ENCODE measurements at places on chromosomes 4 and X. TPM values are rescaled to one million over a fixed set of nuclear protein-coding genes. Genes with fewer than 3 reads are reported as not detected.
A peak's percentile ranks its signal among the peaks of the same experiment; 100 is the strongest.

DNA sequence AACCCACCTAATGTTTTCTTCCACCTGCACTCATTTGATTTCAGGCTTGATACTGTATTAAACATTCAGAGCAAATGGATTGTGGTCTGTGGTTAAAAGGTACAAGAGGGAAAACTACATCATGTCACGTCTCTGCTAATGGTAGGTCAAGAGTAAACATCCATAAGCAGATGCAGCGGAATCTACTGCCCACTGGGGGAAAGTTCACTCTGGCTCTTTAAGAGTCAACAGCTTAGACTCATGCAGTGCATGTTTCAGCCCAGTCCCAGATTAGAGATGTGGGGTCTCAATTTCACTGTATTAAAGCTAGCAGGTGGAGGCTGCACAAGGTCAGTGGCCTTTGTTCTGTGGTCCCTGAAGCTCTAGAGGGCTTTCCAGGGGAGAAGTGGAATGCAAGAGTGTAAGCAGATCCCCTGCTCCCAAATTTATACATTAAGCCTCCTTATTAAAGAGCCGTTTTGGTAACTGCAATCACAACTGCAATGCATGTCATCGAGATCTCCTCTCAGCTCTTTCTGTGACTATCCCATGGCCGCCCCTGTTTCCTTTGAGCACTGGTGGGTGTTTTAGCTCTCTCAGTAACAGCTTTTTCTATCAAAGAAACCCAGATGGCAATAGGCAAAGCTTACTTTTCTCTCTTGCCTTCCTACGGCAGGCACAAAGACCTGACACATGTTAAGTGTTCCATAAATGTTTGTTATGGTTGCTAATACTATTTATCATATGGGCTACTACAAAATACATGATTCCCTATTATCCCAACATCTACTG is 53.4 kb downstream of the LDB2 start:
- DNase-seq, result no peak

- peak; percentile 80 for DNase-seq
These were observed 29.6 kb downstream of the TLR10 start for GRCh38 chr4:38752941-38753806.

GAGE1 gene
- not detected for total RNA-seq

GRCh38 chrX:6067600-6067999 is 161.1 kb downstream of the NLGN4X start:
- peak; percentile 71 for DNase-seq

GRCh38 chr4:173001571-173001970 is 167.0 kb upstream of the GALNT7 start:
- DNase-seq, result peak; percentile 92

RBM3 gene
- total RNA-seq, result 177 TPM

- DNase-seq, result no peak
These were observed 200.5 kb downstream of the INPP4B start for GRCh38 chr4:142645475-142646108.

DCAF8L2 gene
- not detected for total RNA-seq

DNA sequence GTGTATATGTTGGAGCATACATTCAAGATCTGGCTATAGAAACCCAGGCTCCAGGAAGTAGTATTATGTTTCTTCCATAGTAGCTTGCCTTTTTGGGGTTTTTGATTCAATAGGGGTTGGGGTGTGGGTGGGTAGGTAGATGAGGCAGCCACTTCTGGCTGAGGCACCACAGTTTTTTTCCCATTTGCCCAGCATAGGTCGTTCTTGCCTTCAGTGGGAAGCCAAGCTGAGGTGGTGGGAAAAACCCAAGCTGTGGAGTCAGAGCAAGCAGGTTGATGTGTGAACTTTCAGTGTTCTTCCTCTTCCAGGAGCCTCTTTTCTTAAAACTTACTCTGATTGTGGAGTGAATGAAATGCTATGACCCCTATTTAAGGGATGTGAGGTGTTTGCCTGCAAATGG is 67.0 kb upstream of the RPS6KA3 start:
- DNase-seq, result no peak

DNA sequence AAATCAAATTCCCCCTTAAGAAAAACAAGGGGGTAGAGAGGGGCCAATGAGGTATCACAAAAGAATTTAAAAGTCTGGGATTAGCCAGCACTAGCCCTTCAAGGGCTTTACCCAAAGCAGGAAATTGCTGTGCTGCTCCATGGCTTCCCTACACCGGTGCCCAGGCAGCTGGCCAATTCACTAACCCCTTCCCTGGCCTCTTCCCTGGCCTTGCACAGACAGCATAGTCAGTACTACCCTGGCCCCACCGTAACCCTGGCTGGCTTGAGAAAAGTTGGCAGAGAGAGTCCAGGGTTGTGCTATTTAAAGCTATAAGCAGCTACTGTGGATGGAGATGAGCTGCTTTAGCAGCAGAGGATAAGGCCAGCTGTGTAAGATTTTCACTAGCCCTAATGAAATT is 43.1 kb downstream of the ADAMTS3 start:
- DNase-seq, result no peak

DNA sequence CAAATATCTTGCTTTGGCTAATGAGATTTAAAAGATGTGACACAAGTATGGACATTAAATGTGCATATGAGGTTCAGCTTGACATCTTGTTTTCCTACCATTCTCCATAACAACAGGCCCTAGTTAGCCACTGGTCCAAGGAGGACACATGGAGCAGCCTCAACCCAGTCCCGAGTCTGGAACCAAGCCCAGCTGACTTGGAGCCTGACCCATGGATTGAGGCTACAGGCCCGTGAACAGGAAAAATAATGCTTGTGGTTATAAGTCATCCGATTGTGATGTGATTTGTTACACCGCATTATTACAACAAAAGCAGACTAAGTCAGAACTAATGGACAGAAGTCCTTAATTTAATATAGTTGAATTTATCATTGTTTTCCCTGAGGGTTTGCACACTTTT is 123.2 kb upstream of the BANK1 start:
- DNase-seq, result no peak

DCTD gene
- total RNA-seq, result 102 TPM

- peak; percentile 56 for DNase-seq
These were observed 426 bp upstream of the XIAP start for GRCh38 chrX:123859409-123859845.

- DNase-seq, result no peak
These were observed 268.5 kb upstream of the LDB2 start for GRCh38 chr4:17166954-17167353.

MAOA gene
- 126 TPM for total RNA-seq

EFHC2 gene
- total RNA-seq, result not detected

GRCh38 chr4:67446811-67447210 is 98.5 kb downstream of the CENPC start:
- DNase-seq, result no peak

DNA sequence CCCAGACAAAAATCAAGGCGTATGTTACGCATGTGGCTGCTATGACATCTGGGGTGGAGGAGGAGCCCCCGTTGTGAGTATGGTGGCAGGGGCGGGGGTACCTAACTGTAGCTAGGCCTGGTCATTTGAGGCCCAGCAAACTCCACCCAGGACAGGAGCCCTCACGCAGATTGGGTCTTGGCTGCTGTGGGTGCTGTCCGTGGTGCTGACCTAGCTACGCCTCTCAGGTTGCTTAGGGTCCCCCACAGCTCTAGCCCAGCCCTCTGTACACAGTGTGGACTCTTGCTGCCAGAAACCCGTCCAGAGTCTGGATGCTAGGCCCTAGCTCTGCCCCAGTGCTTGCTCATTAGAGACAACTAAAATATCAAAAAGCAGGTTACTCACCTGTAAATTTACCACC is 146.7 kb upstream of the PSAPL1 start:
- no peak for DNase-seq

- DNase-seq, result no peak
These were observed 29.4 kb downstream of the DCHS2 start for GRCh38 chr4:154462081-154462810.

RASGEF1B gene
- 6.8 TPM for total RNA-seq

LINC00632 gene
- total RNA-seq, result 0.53 TPM

- no peak for DNase-seq
These were observed 1157.5 kb upstream of the PABPC4L start for GRCh38 chr4:135359128-135359527.
